CD8-positive, alpha-beta memory T cell (primary cell): ENCODE measurements at places on chromosomes 16 and 17. TPM values are rescaled to one million over a fixed set of nuclear protein-coding genes. Genes with fewer than 3 reads are reported as not detected.

DNA sequence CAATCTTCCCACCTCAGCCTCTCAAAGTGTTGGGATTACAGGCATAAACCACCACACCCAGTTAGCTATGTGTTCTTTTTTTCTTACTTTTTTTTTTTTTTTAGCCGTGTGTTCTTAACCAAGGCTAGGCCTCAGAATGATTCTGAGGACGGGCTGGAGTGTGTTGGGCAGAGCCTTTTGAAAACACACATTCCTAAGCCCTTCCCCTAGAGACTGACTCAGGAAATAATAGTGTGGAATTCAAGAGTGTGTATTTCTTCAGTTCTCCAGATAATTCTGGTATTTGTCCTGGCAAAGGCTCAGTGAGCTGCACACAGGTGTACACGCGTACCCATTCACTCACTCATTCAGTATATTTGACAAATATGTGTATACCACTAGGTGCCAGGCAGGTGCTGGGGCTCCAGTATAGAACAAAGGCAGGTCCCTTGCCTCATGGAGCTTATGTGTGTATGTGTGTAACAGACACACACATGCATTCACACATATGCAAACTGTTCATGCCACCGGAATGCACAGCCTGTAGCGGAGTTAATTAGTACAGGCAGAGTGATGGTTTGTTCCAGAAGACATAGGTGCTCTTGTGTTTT lies 19.4 kb upstream of the NFATC3 start:
- H3K4me1 ChIP-seq = peaks cover 84% of the 10 kb centered on the region
- no peak for DNase-seq
- no peaks in the 10 kb centered on the region for H3K27me3 ChIP-seq
- H3K27ac ChIP-seq = no peak overlapping the region

The PDILT gene
- not detected for total RNA-seq

The GLIS2 gene
- 0.26 TPM for total RNA-seq

The KRT20 gene
- not detected for total RNA-seq

The HIC1 gene
- total RNA-seq = 42.7 TPM
